Astrocyte (in vitro differentiated cells and primary cell): ENCODE measurements at places on chromosomes 1 and 21. TPM values are rescaled to one million over a fixed set of nuclear protein-coding genes. Genes with fewer than 3 reads are reported as not detected.
A peak's percentile ranks its signal among the peaks of the same experiment; 100 is the strongest.

GRCh38 chr21:17782051-17782450 lies 37.1 kb downstream of the C21orf91 start:
- H3K27ac ChIP-seq = no peak overlapping the region
- H3K4me1 ChIP-seq = no peaks in the 10 kb centered on the region
- no peak overlapping the region for H3K4me3 ChIP-seq
- no peaks in the 10 kb centered on the region for H3K27me3 ChIP-seq

The PSEN2 gene
- 8.9 and 12.4 TPM in 2 replicates for total RNA-seq

DNA sequence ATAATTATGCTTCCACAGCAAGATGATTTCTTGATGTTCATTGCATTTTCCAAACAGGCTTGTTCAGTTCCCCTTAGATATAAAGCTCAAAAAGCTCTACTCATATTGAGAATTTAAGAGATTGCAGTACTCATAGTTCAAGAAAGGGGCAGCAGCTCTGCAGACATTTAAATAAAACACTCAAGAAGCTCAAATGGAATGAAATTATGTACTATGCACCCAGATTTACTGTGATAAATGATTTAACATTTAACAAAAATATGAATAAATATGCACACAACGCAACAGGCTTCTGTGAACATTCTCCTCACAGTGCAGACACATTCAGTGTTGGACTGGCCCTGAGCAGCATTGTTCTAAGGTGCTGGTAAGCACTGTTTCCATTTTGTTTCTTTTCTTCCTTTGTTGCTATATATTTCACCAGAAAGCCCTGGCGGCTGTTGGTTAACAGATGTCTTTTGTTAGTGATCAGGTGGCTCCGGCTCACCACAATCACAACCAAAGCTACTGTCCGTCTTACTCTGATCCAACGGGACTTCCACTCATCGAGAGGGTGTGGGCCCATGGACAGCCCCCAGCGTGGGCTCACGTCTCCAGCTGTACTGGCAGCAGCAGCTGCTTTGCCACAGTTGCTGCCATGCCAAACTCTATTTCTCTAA lies 1440.3 kb downstream of the NCAM2 start:
- H3K27me3 ChIP-seq = no peaks in the 10 kb centered on the region
- H3K27ac ChIP-seq = no peak overlapping the region
- no peak for DNase-seq
- no peak overlapping the region for H3K4me3 ChIP-seq
- H3K36me3 ChIP-seq = no peaks in the 10 kb centered on the region

DNA sequence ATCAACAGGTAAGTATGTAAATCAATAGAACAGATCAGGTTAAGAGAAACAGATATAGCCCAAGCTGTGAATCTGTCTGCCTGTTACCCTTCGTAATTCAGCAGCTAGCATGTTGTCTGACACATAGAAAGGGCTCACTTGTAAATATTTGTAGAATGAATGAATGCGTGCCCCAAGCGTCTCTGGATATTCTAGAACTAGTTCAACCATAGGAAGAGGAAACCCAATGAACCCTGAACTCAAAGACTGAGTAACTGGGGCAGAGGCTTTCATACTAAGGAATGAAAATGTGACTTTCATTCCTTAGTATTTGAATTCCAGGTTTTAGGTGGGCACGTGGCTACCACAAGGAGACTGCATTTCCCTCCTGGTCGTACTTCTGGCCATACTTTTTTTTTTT lies 60.1 kb upstream of the SMYD2 start:
- H3K4me3 ChIP-seq = no peak overlapping the region
- no peak overlapping the region for H3K27ac ChIP-seq
- no peak for DNase-seq
- no peaks in the 10 kb centered on the region for H3K36me3 ChIP-seq
- peaks cover 13% of the 10 kb centered on the region for H3K27me3 ChIP-seq

GRCh38 chr21:31233711-31234110 lies 110.3 kb downstream of the TIAM1 start:
- H3K4me1 ChIP-seq = peaks cover 11% of the 10 kb centered on the region
- H3K27ac ChIP-seq = no peak overlapping the region
- no peaks in the 10 kb centered on the region for H3K36me3 ChIP-seq
- no peak for DNase-seq
- no peak overlapping the region for H3K4me3 ChIP-seq

GRCh38 chr1:172895050-172895460 lies 155.7 kb downstream of the TNFSF18 start:
- H3K27me3 ChIP-seq = no peaks in the 10 kb centered on the region
- no peak overlapping the region for H3K4me3 ChIP-seq
- H3K27ac ChIP-seq = no peak overlapping the region
- H3K4me1 ChIP-seq = peaks cover 26% of the 10 kb centered on the region

GRCh38 chr1:235758931-235759330 lies 107.8 kb downstream of the LYST start:
- no peak for DNase-seq
- H3K4me1 ChIP-seq = no peaks in the 10 kb centered on the region
- H3K4me3 ChIP-seq = no peak overlapping the region
- no peaks in the 10 kb centered on the region for H3K36me3 ChIP-seq

DNA sequence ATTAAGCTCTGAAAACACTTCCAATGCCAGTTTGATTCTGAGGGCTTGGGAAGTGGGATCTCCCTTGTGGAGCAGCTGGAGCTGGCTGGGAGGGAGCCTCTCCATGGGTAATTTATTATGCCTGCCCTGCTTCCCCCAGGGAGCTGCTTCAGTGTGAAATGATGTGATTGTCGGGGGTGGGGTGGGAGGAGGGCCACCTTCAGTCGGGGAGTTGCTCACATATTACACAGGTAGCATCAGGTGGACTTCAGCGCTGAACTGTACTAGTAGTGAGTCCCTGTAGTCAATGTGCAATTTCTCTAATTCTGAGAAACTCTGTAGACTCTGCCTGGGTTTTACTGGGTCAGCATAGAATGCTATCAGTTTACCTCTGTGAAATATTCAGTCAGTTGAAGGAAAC lies 12.8 kb downstream of the PLA2G2E start:
- no peak for DNase-seq
- no peaks in the 10 kb centered on the region for H3K27me3 ChIP-seq
- peaks cover 32% of the 10 kb centered on the region for H3K36me3 ChIP-seq
- no peaks in the 10 kb centered on the region for H3K4me1 ChIP-seq
- H3K27ac ChIP-seq = no peak overlapping the region

The FMO2 gene
- total RNA-seq = not detected in 2 replicates

GRCh38 chr1:161935264-161935663 lies 88.4 kb downstream of the OLFML2B start:
- no peak overlapping the region for H3K4me3 ChIP-seq
- no peak overlapping the region for H3K27ac ChIP-seq
- DNase-seq = no peak
- H3K36me3 ChIP-seq = no peaks in the 10 kb centered on the region
- H3K4me1 ChIP-seq = peaks cover 5% of the 10 kb centered on the region

DNA sequence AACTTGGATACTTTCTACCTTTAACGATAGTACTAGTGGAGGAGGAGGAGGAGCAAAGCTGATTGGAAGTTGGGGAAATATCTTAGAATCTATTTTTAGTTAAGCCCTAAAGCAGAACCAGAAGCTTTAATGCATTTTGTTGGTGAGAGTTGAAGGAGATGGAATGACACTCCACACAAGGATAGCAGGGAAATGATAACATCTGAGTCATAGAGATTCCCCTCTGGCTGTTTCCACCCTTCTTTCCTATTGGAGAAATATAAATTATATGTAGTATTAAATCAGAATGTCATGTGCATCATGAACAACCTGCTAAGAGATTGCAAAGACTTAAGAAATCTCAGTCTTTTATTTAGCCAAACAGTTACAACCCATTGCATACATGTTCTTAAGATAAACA lies 1357.7 kb downstream of the NCAM2 start:
- no peaks in the 10 kb centered on the region for H3K27me3 ChIP-seq
- H3K27ac ChIP-seq = no peak overlapping the region
- DNase-seq = no peak
- no peaks in the 10 kb centered on the region for H3K4me1 ChIP-seq
- H3K4me3 ChIP-seq = no peak overlapping the region

DNA sequence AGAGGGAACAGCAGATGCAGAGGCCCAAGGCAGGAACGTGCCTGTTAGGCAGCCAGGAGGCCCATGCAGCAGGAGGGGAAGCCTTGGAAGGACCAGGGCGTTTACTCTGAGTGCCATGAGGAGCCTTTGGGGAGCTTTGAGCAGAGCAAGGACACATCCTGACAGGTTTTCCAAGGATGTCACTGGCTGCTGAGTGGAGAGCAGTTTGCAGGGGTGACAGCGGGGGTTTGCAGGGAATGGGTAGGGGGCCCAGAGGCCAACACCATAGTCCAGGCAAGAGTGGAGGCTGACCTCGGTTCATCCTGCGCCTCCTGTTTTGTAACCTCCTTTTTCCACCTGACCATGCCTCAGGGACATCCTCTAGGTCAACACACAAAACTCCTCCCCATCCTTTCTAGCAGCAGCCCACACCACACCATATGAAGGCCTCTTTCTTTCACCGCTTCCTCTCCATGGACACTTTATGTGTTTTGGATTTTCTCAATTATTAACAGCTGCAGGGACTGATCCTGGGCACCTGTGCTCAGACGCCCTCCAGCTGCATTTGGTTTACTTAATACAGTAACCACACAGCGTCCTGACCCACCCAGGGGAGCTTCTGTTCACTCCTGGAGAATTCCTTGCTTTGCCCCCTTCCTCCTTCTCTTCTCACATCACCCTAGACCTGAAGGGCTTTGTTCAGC lies 528.5 kb downstream of the MATN1 start:
- DNase-seq = no peak
- no peaks in the 10 kb centered on the region for H3K4me1 ChIP-seq
- H3K4me3 ChIP-seq = no peak overlapping the region
- H3K36me3 ChIP-seq = no peaks in the 10 kb centered on the region
- no peak overlapping the region for H3K27ac ChIP-seq

- peak overlapping the region; percentile 59 for H3K4me3 ChIP-seq
- H3K36me3 ChIP-seq = no peaks in the 10 kb centered on the region
- H3K4me1 ChIP-seq = no peaks in the 10 kb centered on the region
- no peak overlapping the region for H3K27ac ChIP-seq
- no peak for DNase-seq
Observed at GRCh38 chr1:1116701-1117468, 996 bp upstream of the C1orf159 start.

DNA sequence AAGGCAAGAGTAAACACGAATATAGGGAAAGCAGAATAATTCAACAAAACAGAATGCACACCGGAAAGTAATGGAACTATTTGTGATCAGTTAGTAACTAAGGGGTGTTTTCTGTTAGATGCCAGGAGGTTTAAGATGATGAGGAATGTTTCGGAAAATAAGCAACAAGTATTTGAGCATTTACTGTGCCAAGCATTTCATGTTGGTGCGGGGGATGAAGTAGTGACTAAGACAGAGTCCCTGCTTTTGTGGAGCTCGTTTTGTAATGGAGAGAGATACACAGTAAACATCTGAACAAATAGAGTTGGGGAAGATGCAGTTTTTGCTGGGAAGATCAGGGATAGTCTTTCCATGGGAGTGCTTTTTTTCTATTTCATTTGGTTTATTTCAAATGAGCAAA lies 78.7 kb downstream of the DYRK1A start:
- no peak overlapping the region for H3K4me3 ChIP-seq
- no peak overlapping the region for H3K27ac ChIP-seq
- H3K36me3 ChIP-seq = no peaks in the 10 kb centered on the region
- H3K4me1 ChIP-seq = peaks cover 14% of the 10 kb centered on the region

- H3K4me1 ChIP-seq = no peaks in the 10 kb centered on the region
- H3K27me3 ChIP-seq = no peaks in the 10 kb centered on the region
- DNase-seq = no peak
- no peak overlapping the region for H3K4me3 ChIP-seq
- no peak overlapping the region for H3K27ac ChIP-seq
Observed at GRCh38 chr21:39523399-39523798, 71.6 kb downstream of the SH3BGR start.

GRCh38 chr1:239308701-239309333 lies 77.6 kb upstream of the CHRM3 start:
- DNase-seq = no peak
- H3K4me1 ChIP-seq = no peaks in the 10 kb centered on the region
- H3K36me3 ChIP-seq = no peaks in the 10 kb centered on the region

- H3K27me3 ChIP-seq = no peaks in the 10 kb centered on the region
- H3K36me3 ChIP-seq = no peaks in the 10 kb centered on the region
- no peak for DNase-seq
Observed at GRCh38 chr1:217369271-217369981, 261.5 kb downstream of the GPATCH2 start.

The PLA2G2D gene
- not detected in 2 replicates for total RNA-seq

The TTC22 gene
- total RNA-seq = not detected in 2 replicates

DNA sequence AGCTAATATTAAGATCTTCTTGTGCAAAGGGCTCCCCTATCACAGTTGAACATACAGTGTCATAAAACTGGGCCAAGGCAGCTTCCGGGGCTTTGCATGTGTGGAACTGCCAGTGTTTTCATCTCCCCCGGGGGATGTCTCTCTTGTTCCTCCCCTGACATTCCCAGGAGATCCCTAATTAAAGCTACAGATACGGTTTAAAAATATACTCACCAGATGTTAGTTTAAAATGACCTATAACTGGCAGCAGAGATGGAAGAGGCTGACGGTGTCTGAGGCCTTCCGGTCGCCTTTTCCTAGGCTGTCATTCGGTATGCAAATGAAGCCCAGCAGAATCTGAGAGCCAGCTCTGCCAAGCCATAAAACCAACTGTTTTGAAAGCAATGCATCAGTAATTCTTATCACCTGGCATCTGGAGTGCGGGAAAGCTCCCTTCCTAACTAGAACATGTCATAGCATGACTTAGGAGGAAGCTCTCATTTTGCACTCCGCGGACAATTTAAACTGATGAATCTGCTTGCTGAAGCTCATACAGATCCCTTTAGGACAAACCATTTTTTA lies 436.5 kb upstream of the VAMP3 start:
- H3K36me3 ChIP-seq = no peaks in the 10 kb centered on the region
- H3K27ac ChIP-seq = no peak overlapping the region
- DNase-seq = peak; percentile 76
